ENCODE measurements at places on chromosomes 6 and 20.

- DNase-seq, result no peak
Measured at GRCh38 chr6:143999406-143999805, 8.7 kb downstream of the PLAGL1 start.

- DNase-seq, result no peak
Measured at GRCh38 chr6:158323561-158323958, 11.3 kb downstream of the TULP4 start.

DNA sequence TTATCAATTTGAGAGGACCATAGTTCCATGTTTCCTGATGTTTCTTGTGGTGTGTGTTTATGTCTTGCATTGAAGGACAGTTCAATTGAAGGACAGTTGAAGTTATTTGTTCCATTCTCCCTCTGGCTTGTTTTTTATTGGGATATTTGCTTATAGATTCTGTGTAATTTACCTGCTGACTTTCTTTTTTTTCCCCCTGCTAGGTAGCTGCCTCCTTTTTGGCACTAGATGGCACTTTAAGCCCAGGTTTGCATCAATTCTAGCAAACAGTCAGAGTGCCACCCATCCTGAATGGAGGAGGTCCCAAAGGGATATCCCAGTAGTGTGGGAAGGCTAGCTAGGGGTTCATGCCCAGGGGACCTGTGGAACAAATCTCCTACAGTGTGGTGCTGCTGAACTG, 78.1 kb downstream of the CFAP61 start:
- DNase-seq, result no peak

GRCh38 chr6:142893088-142893487, 51.9 kb downstream of the HIVEP2 start:
- no peak for DNase-seq

DNA sequence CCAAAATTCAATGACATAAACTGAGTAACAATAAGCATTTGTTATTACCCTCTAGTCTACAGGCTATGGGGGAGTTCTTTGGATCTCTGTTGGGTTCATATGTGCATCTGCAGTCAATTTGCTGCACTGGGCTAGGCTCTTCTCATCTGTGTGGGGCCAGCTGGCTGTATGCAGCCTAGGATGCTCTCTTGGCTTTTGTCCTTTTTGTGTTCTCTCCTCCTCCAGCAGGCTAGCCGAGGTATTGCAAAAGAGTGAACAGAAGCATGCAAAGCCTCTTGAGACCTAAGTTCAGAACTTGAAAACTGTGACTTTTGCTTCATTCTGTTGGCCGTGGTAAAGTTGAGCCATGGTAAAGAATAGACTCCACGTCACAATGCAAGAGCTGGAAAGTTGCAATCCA, 62.8 kb upstream of the FOXO3 start:
- DNase-seq, result no peak

DNA sequence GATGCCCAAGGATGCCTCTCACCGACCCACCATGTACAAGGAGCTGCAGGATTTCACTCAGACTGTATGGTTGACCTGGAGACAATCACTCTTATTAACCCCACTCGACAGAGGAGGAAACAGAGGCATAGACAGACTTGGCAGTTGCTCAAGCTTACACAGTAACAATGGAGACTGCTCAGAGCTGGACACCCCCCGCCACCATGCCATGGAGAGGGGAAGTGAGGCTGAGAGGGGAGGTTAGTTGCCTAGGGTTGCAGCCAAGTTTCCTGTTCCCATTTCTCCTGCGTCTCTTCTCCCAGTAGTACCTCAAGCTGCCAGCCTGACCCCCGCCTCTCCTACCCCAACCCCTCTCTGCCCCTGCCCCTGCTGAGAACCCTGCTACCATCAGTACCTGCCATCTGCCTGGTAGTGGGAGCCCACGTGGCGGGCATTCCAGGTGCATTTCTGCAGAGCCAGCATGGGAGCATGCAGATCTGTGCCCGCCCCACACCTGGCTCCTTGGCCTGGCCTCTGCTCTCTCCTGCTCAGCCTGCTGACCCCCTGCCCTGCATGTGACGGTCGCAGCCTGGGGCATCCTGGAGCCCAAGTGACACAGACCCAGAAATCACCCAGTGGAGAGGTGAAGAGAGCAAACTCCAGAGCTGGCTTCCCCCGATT, 157.7 kb downstream of the PREX1 start:
- no peak for DNase-seq

DNA sequence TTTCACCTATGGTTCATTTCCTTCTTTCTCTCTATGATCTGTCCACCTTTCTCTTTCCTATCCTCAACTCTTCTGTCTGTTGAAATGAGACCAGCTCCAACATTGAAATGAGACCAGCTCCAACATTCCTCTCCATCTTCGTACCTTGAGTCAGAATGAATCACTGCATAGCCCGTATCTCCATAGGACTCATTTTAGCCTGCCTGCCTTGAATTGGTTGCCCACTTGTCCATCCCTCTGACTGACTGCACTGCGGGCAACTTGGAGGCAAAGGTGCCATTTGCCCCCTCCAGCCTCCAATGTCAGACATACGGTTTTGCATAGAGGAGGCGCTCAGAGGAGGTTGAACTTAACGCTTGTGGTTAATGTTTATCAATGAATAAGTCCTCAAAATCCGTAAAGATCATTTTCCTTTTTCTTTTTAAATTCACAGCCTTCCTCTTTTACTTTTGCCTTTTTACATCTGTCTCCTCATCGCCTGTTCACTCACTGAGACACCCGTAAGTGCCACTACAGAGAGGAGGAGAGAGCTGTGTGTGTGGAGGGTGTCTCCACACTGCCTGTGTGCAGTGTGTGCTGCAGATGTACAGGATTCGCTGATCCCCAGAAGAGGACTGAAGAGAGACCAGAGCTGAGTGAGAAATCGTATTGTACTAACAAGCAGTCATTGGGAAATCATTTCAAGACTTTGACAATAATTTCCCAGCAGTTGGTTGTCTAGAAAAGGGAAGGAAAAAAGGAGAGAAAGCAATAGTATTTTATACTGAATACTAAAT, 579.6 kb upstream of the MAP3K7 start:
- no peak for DNase-seq

DNA sequence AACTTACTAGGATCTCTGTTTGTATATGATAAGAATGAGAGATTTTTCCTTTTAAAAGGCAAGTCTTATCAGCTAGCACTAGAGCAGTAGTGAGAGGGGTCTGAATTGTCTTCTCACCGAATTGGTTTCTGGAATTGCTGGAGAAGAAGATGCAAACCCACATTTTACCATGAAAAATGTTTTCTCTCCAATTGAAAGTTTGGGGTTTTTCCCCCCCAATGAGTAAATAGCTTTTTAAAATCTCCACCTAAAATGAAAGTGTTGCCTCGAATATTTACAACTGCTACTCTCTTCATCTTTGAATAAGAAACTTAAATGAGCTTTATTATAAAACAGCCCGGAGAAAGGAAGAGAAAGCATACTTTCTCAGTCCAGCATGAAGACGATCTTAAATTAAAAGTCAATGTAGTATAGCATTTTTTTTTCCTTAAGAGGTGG, 1.8 kb downstream of the TCF21 start:
- DNase-seq, result no peak

DNA sequence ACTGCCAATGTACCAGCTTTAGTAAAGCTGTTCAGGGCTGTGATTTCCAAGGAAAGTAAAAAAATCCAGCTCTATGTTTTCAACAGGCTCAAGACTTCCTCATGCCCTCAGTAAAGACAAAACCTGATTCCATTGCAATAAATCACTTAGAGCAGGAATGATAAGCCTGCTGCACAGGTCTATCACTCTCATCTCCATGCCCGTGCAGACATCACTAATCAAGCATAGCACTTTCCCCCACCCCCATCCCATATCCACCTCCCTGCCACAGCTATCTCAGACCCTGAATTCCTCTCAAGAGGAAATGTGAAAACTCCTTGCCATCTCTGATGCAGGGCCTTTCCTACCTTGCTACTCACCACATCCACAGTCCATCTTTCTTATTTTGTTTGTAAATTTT, 554.9 kb downstream of the MAFB start:
- DNase-seq, result no peak

DNA sequence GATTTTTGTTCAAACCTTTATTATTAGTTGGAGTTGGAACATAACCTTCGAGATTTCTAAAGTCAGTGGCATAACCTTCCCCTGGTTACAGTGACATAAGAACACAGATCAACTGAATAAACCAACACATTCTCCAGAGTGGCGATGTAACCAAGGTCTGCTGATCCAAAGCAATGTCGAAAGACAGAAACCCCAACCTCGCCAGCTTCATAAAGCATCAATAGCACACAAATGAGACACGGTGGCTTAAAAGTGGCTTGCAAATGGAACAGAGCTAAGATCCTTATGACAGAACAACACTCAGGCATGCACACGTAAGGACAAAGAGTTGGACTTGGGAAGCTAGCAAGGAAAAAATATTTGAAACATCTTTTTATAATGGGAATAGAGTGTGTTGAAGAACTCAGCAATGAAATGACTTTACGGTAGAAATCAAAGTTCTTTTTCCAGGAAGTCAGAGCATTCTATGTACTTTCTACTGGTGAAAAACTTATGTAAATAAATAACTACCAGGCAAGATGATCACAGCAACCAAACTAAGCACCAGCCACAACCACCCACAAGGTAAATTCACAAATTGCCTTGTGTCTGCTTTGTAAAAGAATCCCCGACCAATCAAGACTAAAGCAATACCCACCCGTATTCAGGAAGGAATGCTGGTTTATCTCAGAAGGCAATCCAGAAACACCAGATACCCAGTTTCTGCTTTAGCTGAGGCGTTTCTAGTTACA, 61.0 kb upstream of the NHSL1 start:
- no peak for DNase-seq

DNA sequence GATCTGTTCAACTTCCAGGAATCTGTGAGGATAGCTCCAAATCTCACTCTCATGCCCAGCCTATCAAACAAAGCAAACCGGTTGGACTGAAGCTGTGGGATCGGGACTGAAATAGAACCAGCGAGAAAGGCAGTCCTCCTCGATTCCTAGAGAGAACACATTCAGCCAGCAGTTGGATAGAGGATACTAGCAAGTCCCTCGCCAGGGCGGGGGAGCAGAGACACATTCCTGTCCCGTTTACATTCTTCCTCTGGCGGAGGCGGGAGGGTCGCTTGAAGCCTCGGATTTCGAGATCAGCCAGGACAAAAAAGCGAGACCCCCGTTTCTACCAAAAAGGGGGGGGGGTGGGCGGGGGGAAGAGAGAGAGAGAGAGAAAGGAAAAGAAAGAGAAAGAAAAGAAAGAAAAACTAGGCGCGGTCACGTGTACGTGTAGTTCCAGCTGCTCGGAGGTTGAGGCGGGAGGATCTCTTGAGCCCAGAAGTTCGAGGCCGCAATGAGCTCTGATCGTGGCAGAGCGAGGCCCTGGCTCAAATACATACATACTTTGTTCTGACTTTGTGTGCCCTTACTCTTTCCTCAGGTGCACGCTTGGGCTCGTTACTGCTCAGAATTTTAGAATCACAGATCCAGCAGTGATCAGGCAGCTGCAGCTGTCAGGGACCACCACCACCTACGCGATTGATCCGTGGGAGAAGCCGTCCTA, 19.5 kb downstream of the ZNF311 start:
- DNase-seq, result peak; percentile 90

GRCh38 chr6:169339731-169340309, 86.2 kb upstream of the THBS2 start:
- DNase-seq, result no peak

- DNase-seq, result no peak
Measured at GRCh38 chr6:24686946-24687345, 20.1 kb downstream of the ACOT13 start.

- no peak for DNase-seq
Measured at GRCh38 chr20:44393608-44394451, 38.3 kb downstream of the HNF4A start.

DNA sequence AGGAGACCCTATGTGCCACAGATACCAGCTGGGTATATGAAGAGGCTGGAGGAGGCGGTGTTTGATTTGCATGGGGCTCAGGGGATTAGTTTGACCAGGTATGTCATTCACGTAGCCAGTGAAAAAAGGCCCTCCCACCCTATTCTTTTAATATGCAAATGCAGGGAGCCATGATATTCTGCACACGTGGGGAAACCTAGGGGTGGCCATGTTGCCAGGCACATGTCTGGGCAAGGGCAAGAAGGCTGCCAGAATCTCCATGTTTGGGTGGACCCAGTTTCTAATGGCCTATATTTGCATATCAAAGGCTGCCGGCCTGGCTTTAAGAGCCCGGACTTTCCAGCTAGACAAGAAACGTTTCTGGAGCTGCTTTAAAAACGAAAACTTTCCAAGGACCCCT, 60.4 kb downstream of the SOX4 start:
- DNase-seq, result no peak

- DNase-seq, result no peak
Measured at GRCh38 chr20:42098418-42098817, 480.2 kb upstream of the CHD6 start.

GRCh38 chr20:31844737-31845299, 586 bp downstream of the FOXS1 start:
- no peak for DNase-seq

DNA sequence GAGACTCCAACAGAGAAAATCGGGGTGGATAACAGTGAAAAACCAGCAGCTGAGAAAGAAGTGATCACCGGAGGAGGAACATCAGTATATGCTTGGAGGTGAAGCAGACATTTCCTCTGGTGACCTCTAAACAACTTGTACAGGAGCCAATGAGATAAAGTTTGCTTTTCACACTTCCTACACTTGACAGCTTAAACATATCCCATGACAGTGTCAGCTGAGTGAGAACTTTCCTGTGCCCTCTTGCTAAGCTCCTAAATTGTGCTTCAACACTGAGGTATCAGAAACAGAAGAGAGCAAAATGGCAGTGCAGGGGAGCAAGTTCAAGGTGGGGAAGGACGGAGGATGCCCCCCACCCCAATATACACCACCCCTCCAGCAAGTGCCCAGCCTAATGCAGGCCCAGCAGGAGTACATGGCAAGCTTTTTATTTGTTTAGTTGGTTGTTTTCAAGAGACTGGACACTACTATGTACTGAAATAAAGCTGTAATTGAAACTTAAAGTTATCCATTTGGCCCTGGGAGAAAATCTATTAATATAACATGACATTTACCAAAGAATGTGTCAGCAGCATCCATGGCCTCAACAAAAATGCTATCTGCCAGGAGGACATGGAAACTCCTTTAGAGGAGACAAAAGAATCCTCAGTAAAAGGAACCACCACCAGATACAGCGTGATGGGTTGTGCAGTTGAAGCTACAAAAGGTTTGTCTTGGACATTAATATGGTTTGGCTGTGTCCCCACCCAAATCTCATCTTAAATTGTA, 540.2 kb downstream of the PRKN start:
- no peak for DNase-seq

DNA sequence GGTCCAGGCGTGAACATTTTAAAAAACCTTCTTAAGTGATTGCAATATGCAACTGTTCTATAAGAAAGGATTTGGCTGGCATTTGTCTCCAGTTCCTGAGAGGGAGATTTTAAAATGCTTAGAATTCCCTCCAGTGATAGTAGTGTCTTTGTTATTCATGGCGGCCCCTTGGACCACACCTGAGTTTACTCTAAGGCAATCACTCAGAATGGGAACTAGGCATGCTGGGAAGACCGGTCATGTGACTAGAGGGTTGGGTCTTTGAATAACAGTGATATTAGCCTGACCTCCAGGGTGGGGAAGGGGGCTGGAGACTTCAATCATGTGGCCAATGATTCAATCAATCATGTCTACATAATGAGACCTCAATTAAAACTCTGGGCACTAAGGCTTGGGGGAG, 50.7 kb upstream of the UTRN start:
- DNase-seq, result no peak

Measured in coronary artery (tissue), 2 donors.